Stimulated activated CD8-positive, alpha-beta memory T cell treated with anti-CD3 and anti-CD28 coated beads, Interleukin-4, amount 100 ng/mL, for 4 hours (primary cell): ENCODE measurements at places on chromosomes 1 and 21.

- DNase-seq = no peak
Observed at GRCh38 chr1:228998179-228998578, 262.9 kb downstream of the RHOU start.

DNA sequence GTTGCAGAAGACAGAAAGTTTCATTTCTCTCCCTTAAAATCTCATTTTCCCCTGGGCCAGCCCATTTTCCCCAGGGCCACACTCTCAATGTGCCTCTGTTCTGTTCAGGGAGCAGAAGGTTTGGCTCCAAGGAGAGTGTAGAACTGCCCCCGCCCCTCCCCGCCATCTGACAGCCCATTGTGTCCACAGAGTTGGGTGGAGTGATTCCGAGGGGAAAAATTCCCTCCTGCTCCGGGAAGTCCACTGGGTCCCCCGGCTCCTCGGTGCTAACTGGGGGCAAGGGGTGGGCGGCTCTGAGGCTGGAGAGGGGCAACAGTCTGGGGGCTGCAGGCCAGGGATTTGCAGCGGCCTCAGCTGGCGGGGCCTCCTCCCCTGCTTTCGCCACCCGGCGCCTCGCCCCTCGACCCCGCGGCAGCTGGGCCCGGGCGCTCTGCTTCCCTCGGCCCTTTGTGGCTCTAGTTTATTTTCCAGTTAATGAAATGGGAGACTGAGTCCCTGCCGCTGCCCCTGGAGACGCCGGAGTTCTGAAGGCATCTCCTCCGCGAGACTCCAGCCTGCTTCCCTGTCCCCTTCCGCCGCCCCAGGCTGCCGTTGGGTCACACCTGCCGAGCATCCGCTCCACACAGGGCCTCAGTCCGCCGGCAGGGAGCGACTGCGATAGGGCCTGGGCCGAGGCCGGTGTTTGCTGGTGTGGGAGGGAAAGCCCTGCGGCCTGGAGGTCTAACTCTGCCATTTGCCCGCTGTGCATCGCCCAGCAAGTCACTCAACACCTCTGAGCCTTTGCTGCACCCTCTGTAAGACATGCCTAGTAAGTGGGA, 14.7 kb upstream of the KIRREL1 start:
- no peak for DNase-seq

- DNase-seq = no peak
Observed at GRCh38 chr1:91054780-91055481, 33.1 kb upstream of the ZNF644 start.

DNA sequence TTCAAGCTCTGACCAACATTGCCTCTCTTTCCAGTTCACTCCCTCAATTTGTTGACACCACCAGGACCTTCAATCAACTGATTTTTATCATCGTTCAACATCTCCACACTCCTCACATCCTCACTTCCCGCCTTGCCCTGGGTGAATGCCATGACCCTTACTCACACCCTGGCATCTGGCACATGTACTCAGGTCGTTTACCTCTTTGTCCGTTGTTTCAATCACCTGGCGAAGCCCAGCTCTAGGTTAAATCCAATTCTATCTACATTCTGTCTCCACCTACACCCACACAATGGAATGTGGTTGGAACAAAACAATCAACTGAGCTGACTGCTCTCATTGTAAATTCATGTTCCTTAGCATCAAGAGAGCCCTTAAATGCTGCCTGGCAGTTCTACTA, 24.2 kb upstream of the TBX15 start:
- DNase-seq = no peak

GRCh38 chr1:36139521-36139920, 9.8 kb downstream of the TRAPPC3 start:
- no peak for DNase-seq

DNA sequence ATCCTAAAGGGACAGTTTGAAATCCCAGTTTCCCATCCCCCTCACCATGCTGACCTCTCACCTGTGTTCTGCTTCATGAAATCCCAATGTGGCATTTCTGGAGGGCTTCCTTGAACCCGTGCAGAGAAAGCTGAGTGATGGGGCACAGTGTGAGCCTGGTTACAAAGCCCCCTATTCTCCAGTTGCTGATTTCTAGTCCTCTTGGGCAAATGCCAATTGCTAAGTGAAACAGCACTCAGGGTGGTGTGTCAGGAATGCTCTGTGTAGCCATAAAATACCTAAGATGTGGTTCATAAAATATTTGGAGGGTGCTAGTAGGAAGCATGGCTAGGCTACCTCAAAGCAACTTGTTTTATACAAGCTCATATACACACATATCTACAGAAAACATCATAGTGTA, 32.0 kb downstream of the SUSD4 start:
- DNase-seq = no peak

GRCh38 chr1:165992533-165992932, 165.1 kb downstream of the UCK2 start:
- no peak for DNase-seq

DNA sequence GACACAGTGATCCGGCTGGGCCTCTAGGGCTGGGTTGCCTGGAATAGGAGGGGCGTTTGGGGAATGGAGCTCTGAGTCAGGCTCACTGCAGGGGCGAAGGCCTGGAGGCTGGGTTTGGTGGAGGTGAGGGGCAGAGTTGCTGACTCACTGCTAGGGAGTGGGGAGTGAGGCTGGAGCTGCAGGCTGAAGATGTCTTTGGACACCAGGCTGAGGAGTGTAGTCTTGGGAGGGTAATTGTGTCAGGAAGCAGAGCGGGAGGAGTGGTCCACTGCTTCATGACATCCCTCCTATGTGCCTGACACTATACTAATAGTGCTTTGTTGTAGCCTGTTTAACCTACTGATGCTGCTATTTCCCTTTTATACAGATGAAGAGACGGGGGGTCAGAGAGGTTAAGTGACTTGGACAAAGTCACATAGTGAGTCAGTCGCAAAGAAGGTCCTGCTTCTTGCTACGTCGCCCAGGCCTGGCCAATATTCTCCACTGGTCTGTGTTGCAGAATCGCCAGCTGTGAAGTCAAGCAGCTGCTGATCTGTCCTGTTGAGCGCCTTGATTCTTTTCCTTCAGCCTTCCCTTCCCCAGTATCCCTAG, 13.6 kb downstream of the ACTL8 start:
- DNase-seq = no peak

- DNase-seq = no peak
Observed at GRCh38 chr1:200454425-200454824, 44.6 kb upstream of the ZNF281 start.

- no peak for DNase-seq
Observed at GRCh38 chr1:212485913-212486618, 53.3 kb downstream of the NENF start.

- DNase-seq = no peak
Observed at GRCh38 chr1:172279939-172280636, 140.4 kb upstream of the C1orf105 start.

GRCh38 chr1:26890467-26890796, 349 bp upstream of the GPN2 start:
- no peak for DNase-seq

DNA sequence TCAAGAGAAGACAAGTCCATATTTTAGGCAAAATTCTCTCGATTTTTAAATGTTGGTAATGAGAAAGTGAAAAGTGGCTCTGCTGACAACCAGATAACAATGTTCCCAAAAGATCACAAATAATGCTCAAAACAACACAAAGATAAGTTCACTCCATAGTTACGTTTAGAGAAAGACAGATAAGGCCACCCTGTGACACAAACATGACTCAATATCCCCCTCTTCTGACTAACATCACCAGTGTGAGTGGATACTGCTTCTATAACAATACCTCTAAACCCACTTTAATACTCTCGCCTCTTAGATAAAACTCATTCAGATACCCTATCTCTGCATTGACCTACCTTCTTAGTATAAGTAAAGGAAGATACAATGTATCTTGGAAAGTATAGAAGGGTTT, 51.2 kb upstream of the RGS7 start:
- no peak for DNase-seq

DNA sequence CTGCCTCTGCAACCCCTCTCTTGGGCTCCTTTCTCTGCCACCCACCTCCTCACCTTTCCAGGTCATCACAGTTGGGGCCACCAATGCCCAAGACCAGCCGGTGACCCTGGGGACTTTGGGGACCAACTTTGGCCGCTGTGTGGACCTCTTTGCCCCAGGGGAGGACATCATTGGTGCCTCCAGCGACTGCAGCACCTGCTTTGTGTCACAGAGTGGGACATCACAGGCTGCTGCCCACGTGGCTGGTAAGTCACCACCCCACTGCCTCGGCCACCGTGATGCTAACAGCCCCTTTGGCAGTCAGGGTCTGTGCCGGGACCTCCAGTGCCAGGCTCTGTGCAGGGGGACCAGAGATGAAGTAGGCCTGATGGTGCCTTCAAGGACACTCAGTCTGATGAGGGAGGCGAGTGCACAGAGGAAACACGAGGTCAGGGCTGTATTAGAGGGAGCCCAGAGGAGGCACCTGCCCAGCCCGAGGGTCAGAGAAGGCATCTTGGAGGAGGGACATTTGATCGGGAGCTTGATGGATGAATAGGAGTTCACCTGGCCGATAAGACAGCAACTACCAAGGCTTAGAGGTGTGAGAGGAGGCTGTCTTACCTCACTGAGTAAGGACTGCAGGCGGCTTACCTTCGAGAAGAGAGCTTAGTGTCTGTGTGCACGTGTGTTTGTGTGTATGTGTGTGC, 18.1 kb downstream of the PCSK9 start:
- no peak for DNase-seq

GRCh38 chr1:154743526-154744036, 126.5 kb downstream of the KCNN3 start:
- no peak for DNase-seq

DNA sequence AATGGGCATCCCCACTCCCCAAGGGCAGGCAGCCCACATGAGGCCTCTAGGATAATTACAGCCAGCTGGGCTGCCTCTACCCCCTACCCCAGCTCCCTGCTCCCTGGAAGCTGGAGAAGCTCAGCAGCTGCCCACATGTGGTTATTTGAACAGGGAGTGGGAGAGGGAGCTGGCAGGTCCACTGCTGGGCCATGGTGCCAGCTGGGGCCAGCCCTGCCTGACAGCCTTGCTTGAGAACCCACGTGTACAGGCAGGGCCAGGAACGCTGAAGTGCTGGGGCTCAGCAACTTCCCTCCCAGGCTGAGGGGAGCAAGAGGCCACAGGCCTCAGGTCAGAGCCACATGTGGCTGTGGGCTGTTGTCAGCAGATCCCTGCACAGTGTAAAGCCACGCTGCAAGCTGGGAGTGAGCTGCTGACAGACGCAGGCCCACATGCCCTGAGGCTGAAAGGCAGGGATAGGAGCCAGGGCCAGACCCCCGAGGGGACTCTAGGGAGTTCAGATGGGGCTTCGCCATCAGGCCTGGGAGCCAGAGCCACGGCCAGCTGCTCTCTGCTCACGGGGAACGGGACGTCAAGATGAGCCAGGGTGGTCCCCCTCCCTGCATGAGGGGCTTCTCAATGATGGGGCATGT, 129.0 kb downstream of the SYF2 start:
- no peak for DNase-seq

GRCh38 chr21:31284797-31285397, 59.2 kb downstream of the TIAM1 start:
- DNase-seq = no peak

GRCh38 chr1:43235040-43235439, 34.7 kb upstream of the TMEM125 start:
- no peak for DNase-seq

- DNase-seq = no peak
Observed at GRCh38 chr1:214272964-214273533, 7.9 kb upstream of the SMYD2 start.

DNA sequence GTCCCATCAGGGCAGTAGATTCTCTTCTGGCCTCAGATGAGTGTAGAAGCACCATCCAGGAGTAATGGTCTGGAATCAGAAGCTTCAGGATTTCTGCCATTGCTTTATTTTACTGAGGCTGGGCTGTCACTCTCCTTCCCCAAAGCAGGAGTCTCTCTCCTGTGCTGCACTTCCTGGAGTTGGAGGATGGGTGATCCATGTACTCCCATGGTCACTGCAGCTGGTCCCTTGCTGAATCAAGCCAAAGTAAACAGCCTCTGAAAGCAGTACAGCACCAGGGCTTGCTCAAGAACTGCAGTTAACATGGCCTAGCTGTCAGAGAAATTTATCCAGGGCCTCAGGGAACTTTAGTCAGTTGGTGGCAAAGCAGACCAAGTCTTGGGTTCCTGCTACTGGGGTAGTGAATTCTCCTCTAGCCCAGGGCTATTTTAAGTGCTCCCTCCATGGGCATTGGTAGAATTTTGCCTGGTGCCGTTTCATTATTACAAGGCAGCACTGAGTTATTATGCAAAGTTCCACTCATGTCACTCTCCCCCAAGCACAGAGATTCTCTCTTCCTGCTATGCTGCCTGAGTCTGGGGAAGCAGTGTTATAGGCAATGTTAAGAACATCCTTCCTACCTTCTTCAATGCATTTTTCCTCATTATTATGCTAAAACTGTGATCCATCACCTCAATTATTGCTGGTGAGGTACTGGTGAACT, 29.5 kb downstream of the DRAM2 start:
- no peak for DNase-seq

- no peak for DNase-seq
Observed at GRCh38 chr1:67041841-67042503, 12.0 kb downstream of the SLC35D1 start.

DNA sequence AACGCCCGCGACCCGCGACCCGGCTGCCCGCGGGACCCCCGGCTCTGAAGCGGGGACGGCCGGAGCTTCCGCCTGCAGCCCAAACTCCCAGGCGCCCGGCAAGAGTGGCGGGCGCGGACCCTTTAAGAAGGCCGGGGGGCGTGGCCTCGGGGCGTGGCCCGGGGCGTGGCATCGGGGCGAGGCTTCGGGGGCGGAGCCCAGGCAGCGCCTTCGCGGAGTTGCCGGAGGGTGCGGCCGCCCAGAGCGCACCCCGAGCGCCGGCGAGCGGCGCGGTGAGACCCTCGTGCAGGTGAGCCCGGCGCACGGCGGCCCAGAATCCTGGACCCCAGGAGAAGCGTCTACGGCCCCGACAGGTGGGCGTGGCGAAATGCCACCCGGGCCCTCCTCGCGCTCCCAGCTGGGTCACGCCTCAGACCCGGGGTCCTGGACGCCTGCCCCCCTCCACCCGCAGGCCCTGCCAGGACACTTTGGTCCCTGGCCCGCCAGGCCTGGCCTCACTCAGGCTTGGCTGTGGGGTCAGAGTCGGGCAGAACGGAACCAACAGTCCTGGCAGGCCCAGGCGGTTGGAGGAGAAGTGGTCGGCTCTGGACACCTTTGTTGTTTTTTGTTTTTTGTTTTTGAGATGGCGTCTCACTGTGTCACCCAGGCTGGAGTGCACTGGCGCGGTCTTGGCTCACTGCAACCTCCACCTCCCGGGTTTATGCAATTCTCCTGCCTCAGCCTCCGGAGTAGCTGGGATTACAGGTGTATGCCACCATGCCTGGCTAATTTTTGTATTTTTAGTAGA, 14.4 kb downstream of the RNF223 start:
- peak; percentile 83 for DNase-seq

DNA sequence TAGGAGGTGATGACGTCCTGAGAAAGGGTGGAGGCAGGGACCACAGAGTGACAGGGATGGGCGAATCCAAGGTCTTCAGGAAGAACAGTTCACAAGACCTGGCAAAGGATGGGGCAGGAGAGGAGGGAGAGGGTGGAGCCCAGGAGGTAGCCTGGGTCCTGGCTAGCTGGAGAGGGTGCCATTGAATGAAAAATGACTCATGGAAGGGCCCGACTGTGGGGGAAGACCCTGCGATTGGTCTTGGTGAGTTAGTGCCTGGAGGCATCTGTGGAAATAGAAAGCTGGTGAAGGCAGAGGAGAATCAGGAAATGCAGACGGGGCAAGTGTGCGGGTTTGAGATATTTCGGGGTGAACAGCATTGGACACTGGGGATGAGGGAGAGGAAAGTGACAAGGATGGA, 60.3 kb upstream of the SLC45A1 start:
- DNase-seq = no peak
